ENCODE measurements at places on chromosomes 5 and 9.

GRCh38 chr5:53084546-53085255, 24.9 kb downstream of the MOCS2 start:
- no peak for DNase-seq

- DNase-seq = no peak
Measured at GRCh38 chr5:72380492-72381274, 60.5 kb downstream of the PTCD2 start.

GRCh38 chr5:11619339-11620024, 284.8 kb downstream of the CTNND2 start:
- DNase-seq = peak; percentile 1

DNA sequence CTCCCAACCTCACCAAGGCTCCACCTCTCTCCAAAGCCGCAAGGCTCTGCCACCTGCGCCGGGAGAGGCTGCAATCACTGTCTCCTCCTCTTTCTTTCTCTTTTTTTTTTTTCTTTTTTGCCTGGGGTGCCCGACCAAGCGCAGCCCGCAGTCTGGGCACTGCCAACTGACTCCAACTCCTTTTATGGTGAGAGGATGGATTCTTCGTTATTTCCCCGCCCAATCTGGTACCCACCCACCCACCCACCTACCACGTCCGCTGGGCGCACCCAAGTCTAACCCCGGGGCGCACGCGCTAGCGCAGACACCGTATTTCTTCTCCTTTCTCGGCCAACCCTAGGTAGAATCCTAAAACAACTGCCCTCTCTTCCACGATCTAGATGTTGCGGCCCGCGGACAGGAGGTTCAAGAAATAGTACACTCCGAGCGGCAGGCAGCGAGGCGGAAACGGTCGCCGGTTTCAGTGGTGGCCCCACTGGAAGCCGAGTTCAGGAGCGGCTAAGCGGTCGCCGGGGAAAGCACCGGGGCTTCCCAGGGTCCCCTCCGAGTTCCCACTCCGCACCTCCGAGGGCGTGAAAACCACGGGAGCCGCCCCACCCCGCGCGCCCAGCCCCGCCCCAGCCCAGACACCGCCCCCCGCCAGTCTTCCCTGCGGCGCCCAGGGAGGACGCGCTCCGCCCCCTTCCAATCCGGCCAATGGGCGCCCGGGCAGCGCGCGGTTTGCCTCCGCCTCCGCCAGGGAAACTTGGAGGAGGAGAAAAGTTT, 385 bp upstream of the PTGER4 start:
- DNase-seq = peak; percentile 87

GRCh38 chr5:144487761-144488160, 317.1 kb downstream of the KCTD16 start:
- DNase-seq = no peak

DNA sequence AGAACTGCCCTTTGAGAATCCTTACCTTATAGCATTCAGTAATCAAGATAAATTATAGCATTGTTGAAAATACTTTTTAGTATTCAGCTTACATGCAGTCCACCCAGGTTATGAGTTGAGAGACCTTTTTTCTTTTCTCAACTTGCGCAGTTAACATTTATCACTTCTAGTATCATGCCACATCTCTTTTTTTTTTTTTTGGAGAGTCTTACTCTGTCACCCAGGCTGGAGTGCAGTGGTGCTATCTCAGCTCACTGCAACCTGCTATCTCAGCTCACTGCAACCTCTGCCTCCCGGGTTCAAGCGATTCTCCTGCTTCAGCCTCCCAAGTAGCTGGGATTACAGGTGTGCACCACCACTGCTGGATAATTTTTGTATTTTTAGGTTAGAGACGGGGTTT, 29.0 kb downstream of the LRRC70 start:
- DNase-seq = no peak

DNA sequence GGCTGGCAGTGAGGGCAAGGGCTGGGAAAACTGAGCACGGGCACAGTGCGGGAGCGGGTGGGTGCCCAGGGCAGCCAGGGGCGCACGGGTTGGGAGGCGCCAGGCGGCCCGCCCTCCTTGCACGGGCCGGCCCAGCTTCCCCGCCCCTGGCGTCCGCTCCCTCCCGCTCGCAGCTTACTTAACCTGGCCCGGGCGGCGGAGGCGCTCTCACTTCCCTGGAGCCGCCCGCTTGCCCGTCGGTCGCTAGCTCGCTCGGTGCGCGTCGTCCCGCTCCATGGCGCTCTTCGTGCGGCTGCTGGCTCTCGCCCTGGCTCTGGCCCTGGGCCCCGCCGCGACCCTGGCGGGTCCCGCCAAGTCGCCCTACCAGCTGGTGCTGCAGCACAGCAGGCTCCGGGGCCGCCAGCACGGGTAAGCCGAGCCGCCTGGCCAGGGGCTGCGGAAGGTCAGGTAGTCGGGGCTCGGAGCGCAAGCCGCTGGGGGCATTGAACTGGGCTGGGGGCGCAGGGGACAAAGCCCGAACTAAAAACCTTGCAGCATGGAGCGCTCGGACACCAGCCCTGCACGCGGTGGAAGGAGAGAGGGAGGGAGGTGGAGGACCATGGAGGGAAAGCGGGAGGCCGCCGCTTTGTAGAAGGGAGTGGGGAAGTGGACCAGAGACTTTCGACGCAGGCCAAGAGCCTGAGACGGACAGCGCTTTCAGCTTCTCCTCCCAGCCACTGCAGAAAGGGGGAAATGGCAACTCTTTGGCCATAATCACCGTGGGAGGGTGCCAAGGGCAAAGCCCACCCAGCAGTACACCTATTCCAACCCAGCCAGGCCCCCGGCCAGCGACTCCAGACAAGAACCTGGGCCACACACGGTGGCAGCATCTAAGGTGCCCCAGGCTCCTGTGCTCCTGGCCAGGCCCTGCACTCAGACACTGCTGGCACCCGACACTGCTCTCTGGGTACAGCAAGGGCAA, at the start of gene TGFBI:
Gene TGFBI, plus strand, starts transcription at position 207 of the 961 bp plus-strand sequence. Its CDS starts 68 bp downstream, at position 275.
- peak; percentile 77 for DNase-seq

GRCh38 chr9:2107906-2108451, 92.8 kb downstream of the SMARCA2 start:
- no peak for DNase-seq

DNA sequence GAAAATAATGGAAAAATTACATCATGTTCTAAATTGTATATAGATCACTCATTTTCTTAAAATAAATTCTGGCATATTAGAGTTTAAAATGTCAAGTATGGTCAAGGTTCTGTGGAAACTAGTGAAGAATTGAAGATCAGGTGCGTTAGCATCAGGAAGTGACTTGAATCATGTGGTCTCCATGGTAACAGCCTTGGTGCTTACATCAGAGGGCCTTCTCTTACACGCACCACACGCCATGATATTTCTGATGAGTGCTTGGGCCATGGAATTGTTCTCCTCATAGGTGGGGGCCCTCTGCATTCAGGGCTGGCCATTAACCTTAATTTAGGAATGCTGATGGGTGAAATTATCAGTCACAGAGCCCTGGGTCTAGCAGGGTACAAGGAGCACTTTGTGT, 288.1 kb upstream of the EFNA5 start:
- DNase-seq = no peak

All from fibroblast of skin of right quadriceps (primary cell).